ENCODE measurements at places on chromosomes 5 and 9. TPM values are rescaled to one million over a fixed set of nuclear protein-coding genes. Genes with fewer than 3 reads are reported as not detected.

DNA sequence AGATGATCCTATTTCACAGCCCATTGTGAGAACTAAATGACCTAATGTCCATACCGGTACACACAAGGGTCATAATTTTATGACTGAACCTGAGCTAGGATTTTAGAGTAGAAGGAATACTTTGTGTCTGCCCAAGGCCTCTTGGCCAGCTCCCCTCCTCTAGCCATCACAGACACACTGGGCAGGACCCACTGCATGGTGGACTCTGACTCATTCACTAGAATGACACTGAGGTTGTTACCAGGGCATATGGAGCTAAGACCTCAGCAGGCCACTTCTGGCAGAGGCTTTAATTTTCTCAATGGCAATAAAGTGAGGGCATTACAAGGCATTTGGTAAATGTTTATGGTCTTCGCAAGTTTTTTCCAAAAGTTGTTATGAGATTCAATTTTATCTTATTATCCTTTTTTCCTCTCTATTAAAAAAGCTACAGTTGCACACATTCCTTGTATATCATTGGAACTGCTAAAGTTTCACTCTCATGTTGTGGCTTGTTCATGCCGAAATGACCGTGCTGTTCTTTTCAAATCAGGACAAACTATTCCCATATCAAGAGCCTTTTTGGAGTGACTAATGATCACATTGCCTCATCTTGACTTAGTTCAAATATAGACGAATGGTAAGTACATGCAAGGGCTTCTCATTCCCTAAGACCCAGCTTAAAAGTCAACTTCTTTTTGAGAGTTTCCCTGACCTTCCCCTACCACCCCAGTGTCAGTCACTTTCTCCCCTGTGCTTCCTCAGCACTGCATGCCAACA is 595.7 kb downstream of the ACTL7B start:
- DNase-seq: no peak

DNA sequence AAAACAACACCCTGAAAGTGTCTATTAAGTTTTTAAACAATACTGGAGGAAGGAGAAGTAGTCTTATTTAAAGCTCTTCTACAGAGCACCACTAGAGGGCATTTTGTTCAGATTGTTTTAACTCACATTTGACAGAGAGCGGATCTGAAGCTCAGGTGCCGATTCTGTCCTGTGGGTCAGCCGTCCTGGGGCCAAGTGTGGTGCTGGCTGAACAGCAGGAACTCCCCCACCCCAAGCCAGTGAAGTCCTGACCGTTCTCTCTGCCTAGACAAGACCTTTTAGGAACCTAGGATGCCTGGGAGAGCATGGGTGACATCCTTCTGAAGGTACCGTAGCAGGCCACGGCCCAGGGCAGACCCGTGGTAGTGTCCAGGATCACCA is 3.9 kb downstream of the EXOC3 start:
- no peak for DNase-seq

GRCh38 chr5:352639-353611 is 31.4 kb downstream of the AHRR start:
- no peak for DNase-seq

DNA sequence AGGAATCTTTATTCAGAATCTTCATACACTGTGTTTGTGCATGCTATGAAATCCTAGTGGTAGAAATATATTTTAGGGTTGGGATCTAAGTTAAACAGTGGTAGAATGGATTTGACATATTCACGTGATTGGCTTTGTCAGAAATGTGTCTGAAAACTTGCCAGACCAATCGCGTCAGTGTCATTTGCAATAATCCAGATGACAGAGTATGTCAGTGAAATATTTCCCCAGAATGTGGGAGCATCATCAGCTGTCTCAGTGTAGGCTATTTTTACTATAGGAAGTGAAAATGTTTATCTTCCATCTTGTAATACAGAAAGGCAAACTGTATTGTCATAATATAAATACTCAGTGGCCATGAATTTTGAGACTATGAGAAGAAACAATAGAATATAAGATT is 220.6 kb upstream of the EDIL3 start:
- no peak for DNase-seq

ZNF169 gene
- 8.5 TPM for total RNA-seq

Measured in omental fat pad (tissue), 4 donors.